DMS153 (cell line): ENCODE measurements at places on chromosomes 2 and 18.
A peak's percentile ranks its signal among the peaks of the same experiment; 100 is the strongest.

DNA sequence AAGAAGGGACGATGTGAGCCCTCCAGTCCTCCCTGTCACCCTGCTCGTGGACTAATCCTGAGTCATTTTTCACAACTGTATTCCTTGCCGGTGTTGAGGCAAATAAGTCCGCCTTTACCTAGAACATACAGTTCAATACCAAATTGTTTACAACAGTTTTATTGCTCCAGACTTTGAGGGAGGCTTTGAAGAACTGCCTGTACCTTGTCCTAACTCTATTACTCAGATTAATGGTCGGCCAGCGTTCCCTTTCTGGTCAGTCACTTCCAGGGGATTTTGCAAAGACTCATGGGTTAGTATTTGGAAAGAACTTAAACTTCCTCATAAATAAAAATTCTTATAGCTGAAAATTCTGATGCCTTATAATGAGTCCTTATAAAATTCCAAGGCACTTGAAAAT lies 85.1 kb upstream of the ZNF532 start:
- DNase-seq = no peak

GRCh38 chr2:112148477-112148876 lies 10.3 kb downstream of the FBLN7 start:
- DNase-seq = no peak

- peak; percentile 16 for DNase-seq
Observed at GRCh38 chr2:234243871-234244565, 193.5 kb downstream of the SPP2 start.

GRCh38 chr18:45007531-45007930 lies 326.8 kb downstream of the SETBP1 start:
- no peak for DNase-seq

GRCh38 chr2:74011246-74011645 lies 26.5 kb downstream of the TET3 start:
- DNase-seq = no peak
